Esophagus muscularis mucosa (tissue), 4 donors: ENCODE measurements at places on chromosomes 3 and 15.

GRCh38 chr3:20870106-20870899 is 684.3 kb upstream of the SGO1 start:
- no peaks in the 10 kb centered on the region for H3K4me1 ChIP-seq
- H3K4me3 ChIP-seq: no peak overlapping the region
- no peak for DNase-seq
- no peaks in the 10 kb centered on the region for H3K36me3 ChIP-seq
- H3K27me3 ChIP-seq: no peaks in the 10 kb centered on the region

GRCh38 chr3:18428991-18429745 is 4.0 kb upstream of the SATB1 start:
- DNase-seq: no peak
- no peaks in the 10 kb centered on the region for H3K36me3 ChIP-seq
- no peak overlapping the region for H3K4me3 ChIP-seq
- H3K4me1 ChIP-seq: no peaks in the 10 kb centered on the region

DNA sequence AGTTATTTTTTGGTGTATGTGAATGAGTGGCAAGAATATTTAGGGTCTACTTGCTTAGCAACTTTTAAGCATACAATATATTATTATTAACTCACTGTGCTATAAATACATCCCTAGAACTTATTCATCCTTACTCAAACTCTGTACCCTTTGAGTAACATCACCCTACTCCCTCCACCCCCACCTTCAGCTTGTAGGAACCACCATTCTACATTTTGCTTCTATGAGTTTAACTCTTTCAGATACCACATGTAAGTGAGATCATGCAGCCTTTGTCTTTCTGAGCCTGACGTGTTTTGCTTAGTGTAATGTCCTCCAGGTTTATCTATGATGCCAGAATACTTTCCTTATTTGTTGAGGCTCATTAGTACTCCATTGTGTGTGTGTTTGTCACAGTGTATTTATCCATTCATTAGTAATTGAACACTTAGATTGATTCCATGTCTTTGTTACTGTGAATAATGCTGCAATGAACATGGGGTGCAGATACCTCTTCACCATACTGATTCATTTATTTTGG is 526.9 kb downstream of the PYDC2 start:
- H3K4me1 ChIP-seq: no peaks in the 10 kb centered on the region
- no peaks in the 10 kb centered on the region for H3K27me3 ChIP-seq
- H3K4me3 ChIP-seq: no peak overlapping the region
- no peak overlapping the region for H3K27ac ChIP-seq
- DNase-seq: no peak

- H3K4me1 ChIP-seq: no peaks in the 10 kb centered on the region
- H3K4me3 ChIP-seq: no peak overlapping the region
- no peaks in the 10 kb centered on the region for H3K36me3 ChIP-seq
- H3K27ac ChIP-seq: no peak overlapping the region
- H3K27me3 ChIP-seq: no peaks in the 10 kb centered on the region
- no peak for DNase-seq
These were observed 19.0 kb downstream of the NUP210 start for GRCh38 chr3:13401149-13401548.
